ENCODE measurements at places on chromosomes 4 and X.

DNA sequence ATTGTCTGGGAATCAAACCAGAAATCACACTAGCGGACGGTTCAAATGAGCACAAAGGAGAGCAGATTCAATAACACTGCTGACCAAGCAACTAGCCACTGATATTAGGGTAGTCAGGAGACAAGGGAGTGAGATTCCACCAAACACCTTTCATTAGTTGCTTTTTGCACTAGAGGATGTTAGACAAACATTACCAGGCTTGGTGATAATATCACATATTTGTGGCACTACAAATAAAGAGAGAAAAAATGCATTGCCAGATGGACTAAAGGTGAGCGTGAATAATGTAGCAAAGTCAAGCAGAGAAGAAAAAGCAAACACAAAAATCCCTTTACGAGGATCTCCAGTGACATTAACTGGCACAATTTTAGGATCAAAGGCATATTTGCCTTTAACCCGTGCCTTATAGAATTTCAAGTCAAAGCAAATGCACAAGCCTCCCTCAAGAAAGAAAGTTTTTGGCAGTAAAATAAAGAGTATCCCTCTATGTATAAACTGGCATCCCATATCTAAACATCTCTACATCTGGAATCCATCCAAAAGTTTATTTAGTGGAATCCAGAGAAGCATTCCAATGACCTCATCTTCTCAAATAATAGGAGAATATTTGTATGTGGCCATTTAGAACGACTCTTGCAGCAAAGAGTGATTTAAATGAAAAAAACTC, 290.9 kb downstream of the KCTD8 start:
- no peak for DNase-seq

GRCh38 chrX:17616936-17617335, 120.4 kb upstream of the SCML1 start:
- no peak for DNase-seq

- no peak for DNase-seq
Measured at GRCh38 chrX:108610141-108610540, 126.2 kb downstream of the IRS4 start.

GRCh38 chrX:11781133-11781532, 23.1 kb downstream of the MSL3 start:
- DNase-seq, result no peak

DNA sequence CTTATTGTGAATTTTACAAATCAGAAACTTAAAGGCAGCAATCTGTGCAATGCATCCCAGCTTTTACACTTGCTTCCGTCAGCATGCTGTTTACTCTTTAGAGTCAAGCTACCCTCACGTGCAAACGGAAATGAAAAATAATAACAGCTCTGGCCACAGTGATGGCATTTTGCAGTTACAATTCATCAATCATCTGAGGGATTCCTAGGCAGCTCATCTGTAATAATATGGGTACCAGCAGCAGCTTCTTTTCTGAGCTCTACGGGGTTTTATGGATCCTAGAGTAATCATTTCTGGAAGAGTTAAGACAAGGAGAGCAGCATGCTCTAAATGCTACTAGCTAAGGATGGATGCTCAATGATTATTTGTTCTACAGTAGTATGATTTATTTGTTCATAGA, 313.6 kb downstream of the AFF2 start:
- no peak for DNase-seq

DNA sequence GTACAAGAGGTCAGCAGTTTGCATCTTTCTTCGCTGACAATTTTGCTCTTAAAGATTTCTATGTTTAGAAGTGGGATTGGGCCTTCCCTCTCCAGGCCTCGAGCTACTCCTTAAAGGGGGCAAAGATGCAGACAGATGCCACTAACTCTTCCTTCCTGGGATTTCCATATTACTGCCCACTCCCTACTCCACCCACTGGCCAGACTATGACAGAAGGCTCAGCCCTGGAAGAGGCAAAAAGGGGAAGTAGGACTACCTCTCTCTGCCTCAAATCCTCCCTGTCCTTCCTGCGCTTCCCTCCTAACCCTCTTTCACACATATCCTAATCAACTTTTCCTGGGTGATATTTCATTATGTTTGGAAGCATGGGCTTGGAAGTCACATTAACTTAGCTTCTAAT, 58.3 kb downstream of the EVC2 start:
- no peak for DNase-seq

- no peak for DNase-seq
Measured at GRCh38 chrX:19865567-19866363, 21.6 kb downstream of the SH3KBP1 start.

GRCh38 chrX:85620466-85620865, 241.0 kb upstream of the POF1B start:
- no peak for DNase-seq

- DNase-seq, result no peak
Measured at GRCh38 chr4:76857074-76857409, 40.9 kb downstream of the SOWAHB start.

DNA sequence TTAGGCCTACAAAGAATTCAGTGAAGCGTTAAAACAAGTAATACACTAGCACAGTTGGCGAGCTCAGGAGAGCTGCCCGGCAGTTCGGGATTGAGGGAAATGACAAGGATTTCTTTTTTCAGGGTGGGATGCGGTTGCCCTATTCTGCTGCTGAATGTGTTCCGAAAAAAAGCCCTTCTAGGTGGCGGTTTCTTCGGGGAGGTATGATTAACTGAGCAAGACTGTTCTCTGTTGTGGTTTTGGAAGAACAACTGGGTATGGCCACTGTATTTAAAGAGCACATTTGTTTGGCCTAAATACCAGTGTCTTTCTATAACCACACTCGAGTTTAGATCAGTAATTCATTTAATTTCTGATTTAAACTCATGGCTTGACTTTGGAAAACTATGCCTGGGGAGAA, 459.7 kb upstream of the FAT1 start:
- DNase-seq, result no peak

DNA sequence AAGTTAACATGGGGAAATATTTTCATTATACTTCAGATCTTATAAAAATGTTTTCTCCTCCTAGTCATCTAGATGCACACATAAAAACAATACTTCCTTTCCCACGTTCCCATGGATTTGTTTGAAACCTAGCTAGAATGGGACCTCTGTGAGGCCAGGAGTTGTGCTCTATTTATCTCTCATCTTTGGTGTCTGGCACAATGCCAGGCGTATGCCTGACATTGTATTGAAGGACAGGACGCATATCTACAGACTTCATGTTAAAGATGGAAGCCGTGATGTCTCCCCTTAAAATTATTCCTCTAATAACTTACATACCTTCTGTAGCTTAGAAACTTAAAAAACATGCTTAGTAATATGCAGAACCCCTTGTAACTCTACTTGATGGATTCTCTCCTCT, 394.5 kb upstream of the FAT1 start:
- no peak for DNase-seq

DNA sequence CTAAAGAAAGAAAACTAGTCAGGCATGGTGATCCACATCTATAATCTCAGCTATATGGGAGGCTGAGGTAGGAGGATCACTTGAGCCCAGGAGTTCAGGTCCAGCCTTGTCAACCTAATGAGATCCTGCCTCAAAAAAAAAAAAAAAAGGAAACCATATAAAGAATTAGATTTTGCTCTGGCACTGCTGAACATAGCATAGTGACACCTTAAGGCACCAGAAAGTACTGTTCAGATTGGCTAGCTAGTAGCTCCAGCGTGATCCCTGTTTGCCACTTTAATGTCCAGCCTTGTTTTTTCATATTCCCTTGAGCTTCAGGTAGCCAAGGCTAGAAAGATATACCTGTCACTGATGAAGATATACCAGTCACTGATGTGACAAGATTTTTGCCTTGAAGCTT, 34.1 kb downstream of the EXOC1 start:
- DNase-seq, result no peak

- no peak for DNase-seq
Measured at GRCh38 chr4:170399581-170400293, 310.0 kb upstream of the AADAT start.

GRCh38 chrX:127207326-127207725, 387.8 kb downstream of the PRR32 start:
- DNase-seq, result no peak

DNA sequence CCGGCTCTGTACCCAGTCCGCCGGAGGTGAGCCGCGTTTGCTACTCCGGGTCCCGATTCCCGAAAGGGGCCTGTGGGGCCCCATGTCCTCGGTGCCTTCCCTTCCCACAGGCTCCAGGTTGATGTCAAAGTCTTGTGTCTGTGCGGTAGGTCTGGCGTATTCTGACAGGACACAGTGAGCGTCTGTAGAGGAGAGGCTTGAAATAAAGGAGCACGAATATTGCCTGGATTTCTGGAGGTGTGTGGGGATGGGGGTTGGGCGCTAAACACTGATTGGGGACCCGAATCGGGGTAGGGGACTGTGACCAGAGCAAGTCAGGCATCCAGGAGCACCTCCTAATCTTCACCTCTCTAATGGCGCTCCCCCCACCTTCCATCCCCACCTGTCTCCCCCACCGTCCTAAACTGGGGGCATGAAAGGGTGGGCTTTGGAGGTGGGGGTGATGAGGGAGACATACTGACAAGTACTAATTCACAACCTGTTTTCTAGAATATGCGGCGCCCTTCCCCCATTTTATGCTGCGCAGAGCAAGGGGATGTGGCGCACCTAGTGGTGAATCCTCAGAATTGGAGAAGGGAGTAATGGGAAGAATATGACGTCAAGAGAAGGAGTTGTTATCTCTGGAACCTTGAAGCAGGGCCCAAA, 855 bp downstream of the GPRASP2 start:
- peak; percentile 12 for DNase-seq

DNA sequence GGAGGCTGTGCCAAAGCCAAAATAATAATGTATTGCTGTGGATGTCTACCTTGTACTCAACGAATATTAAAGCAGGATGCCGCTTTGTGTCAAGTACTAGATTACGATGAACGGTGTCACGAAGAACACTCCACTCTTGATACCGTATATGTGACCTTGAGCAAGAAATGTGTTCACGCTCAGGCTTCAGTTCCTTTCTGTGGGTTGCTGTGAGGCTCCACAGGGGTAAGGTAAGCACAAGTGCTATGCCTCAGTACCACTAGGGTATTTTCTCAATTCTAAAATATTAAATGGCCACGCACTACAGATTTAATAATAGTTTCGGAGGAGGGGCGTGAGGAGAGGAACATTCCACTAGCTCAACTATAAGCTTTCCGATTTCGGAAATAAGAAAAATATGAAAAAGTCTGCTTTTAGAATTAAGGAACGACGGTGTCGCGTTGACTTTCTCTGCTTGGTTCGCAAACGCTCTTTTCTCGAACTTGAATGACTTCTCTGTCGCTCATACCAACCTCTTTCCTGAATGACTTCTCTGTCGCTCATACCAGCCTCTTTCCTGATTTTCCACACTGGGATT, 607 bp upstream of the SCOC start:
- peak; percentile 58 for DNase-seq

DNA sequence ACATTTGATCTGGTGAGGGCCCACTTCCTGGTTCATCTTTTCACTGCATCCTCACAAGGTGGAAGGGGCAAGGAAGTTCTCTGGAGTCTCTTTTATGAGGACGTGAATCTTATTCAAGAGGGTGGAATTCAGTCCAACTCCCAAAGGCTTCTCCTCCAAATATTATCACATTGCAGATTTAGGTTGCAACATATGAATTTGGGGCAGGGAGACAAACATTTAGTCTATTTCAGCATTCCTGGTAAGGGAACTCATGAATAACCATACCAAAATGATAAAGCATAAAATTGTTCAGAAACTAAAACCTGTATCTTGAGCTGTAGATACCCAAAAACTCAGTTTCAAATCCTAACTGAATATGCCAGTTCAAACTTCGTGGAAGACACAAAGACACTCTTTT, 246.8 kb downstream of the QDPR start:
- no peak for DNase-seq

- DNase-seq, result no peak
Measured at GRCh38 chr4:20629186-20630106, 70.8 kb upstream of the PACRGL start.

DNA sequence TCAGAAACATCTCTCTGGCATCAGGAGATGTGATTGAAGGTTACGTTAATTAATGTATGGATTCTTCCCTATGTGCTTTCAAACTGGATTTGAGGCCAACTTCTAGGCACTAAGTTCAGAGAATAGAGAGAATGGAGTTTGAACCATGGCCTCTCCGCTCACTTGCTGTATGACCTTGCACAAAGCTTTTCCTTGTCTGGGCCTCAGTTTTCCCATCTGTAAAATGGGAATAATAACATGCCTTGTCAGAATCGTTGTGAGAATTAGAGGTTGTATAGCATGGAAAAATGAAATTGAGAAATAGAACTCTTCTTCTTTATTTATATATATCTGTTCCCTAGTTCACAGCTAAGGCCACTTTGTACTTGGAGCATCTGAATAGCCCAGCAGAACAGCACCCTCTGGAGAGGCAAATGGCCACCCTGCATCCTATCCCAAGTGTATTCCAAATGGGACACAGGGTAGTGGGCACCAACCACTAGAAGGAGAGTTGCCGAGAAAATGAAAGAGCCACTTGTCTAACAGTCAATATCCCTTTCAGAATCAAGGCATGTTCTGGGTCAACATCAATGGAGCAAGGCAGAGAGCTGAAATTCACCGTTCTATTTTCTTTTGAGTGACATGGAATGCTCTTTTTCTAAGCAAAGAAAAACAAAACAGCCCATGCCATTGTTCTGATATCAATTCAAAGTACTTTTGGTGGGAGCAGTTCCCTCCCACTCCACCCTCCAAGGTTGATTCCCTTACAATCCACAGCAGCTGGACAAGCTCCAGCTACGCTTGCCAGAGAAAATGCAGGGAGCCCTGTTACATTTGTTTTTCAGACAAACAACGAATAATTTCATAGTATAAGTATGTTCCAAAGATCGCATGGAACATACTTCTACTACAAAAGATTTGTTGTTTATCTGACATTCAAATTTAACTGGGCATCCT, 23.3 kb upstream of the MTM1 start:
- DNase-seq, result no peak

DNA sequence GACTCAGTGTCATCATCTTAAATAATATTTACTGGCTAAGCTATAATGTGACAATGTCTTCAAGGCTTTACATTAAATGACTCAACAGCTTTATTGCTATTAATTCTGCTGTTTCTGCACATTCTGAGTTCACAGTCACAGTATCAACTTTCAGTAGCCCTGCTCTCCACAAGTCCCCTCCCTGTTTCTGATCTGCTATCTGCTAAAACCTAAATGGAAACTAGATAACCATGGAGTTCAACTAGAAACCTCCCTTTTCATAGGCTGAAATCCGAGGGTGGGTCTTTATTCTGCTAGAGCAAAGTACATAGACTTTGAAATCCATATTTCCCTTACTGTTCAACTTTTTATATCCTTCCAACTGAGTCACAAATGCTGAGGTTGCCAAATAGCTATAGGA, 5.4 kb upstream of the ACE2 start:
- DNase-seq, result no peak

DNA sequence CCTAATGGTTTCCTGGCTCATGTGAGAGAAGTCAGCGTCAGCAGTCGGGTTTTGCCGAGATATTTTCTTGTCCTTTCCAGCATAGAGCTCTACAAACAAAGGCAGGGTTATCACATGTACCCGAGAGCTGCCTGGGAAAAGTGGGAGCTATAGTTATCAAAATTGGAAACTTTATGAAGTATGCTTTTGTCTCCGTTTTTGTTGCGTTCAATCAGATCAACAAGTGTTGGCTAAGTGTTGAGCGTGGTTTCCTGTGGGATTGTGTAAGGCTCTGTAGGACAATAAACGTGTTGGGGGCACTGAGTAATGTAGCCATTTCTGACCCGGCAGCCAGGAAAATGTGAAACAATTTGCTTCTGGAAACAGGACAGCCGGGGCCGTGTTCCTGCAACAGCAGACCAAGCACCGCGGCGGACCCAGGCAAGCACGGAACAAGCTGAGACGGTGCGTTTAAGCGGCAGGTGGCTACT, at the start of gene BMX:
TSS of gene BMX (plus strand) at position 311 of the 470 bp plus-strand sequence. CDS start 7,547 bp downstream, outside the sequence.
- DNase-seq, result no peak
